ENCODE measurements at places on chromosomes 11 and 22.
A peak's percentile ranks its signal among the peaks of the same experiment; 100 is the strongest.

GRCh38 chr11:70552167-70553150 is 154.1 kb downstream of the CTTN start:
- no peak for DNase-seq

DNA sequence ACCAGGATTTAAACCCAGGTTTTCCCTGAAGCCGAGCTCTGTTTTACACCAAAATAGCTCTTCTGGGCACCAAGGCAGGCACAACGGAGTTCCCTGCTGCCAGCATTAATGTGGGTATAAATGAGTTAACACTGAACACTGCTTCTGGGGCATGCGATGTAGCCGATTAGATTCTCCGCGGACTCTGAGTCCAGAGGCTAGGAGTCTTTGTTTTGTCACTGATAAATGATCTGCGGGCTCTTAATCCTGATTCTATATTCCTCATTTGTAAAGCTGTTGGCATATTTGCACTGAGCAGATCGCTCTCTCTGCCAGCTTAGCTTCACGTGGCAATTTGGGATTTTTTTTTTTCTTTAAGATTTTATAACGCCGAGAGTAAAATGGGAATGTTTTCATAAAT is 16.8 kb upstream of the LDLRAD3 start:
- no peak for DNase-seq

GRCh38 chr11:133965031-133965601 is 8.3 kb upstream of the IGSF9B start:
- peak; percentile 68 for DNase-seq

GRCh38 chr11:59802639-59803176 is 7.9 kb downstream of the MRPL16 start:
- peak; percentile 62 for DNase-seq

DNA sequence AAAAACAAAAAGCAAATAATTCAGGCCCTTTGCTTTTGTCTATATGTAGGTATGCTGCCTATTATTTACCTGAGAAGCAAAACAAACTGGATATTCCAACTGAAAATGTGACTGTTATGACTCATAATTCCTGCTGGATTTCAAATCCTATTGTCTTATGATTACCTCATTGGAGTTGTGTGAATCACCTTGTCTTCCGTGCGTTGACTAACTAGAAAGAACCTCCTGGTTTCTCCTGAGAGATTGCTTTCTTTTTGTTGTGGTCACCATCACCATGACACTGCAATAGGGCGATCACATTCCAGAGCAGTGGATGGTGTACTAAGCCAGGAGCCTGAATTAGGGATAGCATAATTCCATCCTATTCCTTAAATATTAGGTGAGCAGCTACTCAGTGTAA is 23.0 kb upstream of the EXPH5 start:
- DNase-seq, result peak; percentile 98

- peak; percentile 63 for DNase-seq
These were observed 111.6 kb downstream of the RASSF10 start for GRCh38 chr11:13120691-13121090.

- DNase-seq, result no peak
These were observed 7.2 kb downstream of the LMO1 start for GRCh38 chr11:8256271-8257002.

- no peak for DNase-seq
These were observed 161.8 kb downstream of the KIRREL3 start for GRCh38 chr11:126838779-126839178.

Measured in M059J (cell line).